ENCODE measurements at places on chromosomes 2 and 18.

DNA sequence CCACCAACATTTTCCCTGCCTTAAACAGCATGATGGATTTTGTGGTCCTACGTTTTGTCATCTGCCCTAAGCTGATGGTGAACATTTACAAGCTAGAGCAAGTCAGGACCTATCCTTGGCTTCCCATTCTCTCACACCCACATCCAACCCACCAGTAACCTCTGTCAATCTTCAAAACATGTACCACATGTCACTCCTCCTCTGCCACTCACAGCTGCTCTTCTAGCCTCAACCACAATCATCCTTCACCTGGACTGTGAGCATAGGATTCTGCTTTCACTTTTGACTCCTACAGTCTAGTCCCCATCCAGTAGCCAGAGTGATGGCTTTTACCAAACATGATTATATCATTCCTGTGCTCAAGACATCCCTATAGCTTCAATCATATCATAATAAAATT, 279.8 kb upstream of the DLGAP1 start:
- no peak for DNase-seq

DNA sequence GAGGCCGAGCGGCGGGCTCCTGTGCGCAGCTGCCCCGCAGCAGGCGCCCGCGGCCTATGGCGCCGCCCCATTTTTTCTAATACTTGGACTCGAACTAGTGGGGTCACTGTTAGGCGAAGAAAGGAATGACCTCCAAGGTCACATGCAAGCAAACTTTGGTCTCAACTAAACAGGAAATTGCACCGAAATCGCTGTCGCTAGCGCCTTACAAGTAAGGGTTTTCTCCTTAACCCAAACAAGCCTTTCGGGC, 339 bp downstream of the ACAA2 start:
- DNase-seq = peak; percentile 20

DNA sequence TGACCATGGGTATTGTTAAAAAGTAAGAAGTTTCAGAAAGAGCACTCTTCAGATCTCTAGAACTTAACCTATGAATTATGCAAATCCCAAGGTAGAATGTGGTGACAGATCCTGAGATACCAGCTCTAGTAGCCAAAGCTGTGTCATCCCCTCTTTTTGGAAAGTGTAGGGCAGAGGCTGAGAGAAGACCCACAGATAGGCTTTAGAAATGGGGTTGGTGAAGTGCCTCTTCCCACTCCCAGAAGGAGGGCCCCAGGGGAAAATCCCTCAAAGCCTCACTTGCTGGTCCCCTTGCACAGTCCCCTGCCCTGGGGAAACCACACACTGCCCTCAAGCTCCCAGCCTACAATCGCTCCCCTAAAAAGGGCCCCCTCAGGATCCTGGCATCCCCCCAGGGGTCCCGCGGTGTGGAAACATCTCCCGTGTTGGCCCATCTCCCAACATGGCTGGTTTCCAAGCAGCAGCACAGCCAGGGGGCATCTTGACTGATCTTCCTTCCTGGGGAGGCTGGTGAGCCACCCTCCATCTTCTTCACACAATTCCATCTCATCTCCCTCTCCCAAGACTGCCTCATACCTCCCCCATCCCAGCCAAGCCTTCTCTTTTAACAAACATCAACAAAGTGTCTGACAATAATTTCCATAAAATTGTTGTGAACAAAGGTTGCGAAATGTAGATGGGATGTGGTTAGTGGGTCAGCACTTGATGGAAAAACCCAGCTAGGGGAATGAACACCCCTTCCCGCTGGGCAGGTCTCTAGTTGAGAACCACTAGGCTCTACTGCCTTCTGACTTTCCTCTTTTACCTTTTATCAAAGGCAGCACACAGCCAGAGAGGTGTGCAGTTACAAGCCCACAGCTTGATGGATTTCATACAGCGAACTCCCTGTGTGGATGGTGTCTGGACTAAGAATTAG, 25.1 kb downstream of the MAL start:
- DNase-seq = no peak

GRCh38 chr18:43220691-43221090, 56.6 kb downstream of the SYT4 start:
- no peak for DNase-seq

DNA sequence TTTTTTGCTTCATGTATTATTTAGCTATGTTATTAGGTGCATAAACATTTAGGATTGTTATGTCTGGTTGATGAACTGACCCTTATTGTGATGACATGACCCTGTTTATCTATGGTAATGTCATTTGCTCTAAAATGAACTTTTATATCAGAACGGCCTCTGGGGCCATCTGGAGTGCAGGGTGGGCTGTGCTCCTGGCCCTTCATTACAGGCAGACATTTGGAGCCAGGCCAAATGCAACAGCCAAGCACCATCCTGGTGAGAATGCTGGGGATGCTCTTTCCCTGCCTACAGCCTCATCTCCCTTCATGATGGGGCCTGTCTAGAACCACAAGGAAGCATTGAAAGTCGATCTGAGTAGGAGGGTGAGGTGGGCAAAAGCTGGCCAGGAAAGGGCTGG, 38.0 kb downstream of the HJURP start:
- no peak for DNase-seq

- no peak for DNase-seq
Measured at GRCh38 chr2:16655905-16656642, 9.6 kb downstream of the CYRIA start.

DNA sequence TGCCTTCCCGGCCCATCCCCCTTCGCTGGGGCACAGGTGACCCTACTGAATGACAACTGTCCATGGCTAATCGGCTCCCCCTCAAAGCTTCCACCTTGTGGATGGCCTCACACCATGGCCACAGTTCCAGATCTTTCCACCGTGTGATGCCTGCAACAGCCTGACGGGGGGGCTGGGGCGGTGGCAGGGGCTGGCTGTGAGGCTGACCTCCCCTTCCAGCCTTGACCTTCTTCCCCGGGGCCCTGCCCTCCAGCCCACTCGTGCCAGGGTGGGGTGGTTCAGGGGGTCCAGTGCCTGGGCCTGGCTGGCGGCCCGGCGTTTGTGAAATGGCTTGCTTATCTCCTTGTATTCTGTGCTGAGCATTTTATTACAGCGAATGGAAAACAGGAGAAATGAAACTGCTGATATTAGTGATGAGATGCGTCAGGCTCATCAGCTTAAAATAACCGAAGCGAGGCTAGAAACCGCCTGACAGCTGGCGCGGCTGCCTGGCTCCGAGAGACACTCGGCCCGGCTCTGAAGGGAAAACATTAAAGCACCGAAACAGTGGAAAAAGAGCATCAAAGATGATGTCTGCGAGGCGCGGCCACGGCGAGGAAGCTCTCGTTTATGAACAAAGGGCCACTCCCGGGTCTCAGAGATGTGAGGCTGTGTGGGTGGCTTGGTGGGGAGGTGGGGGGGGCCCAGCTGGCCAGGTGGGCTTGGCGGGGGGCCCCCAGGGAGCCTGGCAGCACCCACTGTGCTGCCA, 916 bp upstream of the PDCD1 start:
- no peak for DNase-seq

GRCh38 chr2:237072067-237072931, 13.4 kb upstream of the COPS8 start:
- DNase-seq = no peak

DNA sequence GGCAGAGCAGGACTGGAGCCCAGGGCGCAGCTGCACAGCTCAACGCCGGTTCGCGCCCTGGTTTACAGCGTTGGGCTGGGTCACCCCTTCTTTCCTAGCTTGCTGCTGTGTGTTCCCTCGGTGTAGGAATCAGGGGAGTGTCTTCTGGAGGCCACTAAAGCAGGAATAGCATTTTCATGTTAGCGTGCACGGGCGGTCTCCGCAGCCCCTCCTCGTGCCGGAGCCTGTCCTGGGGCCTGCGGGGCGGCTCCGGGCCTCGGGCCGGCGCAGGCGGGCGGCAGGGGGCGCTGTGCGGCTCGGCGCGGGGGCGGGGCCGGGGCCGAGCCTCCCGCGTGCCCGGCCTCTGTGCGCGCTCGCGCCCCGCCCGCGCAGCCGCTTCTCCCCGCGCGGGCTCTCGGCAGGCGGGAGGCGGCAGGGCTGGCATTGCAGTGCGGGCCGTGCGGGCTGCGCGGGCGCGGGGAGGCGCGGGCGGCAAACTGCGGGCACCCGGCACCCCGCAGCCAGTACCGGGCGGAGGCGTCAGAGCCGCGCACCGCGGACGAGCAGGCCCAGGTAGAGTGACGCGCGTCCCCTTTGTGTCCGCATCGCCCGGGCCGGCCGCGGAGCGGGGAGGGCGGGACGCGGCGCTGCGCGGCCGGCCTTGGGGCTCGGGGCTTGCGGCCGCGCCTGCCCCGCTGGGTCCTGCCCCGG, at the start of gene RNF144A:
Gene RNF144A, plus strand, starts transcription at position 342 of the 690 bp plus-strand sequence. CDS start 79,515 bp downstream, outside the sequence.
- DNase-seq = no peak

- DNase-seq = no peak
Measured at GRCh38 chr2:25410370-25410769, 68.6 kb upstream of the DNMT3A start.

DNA sequence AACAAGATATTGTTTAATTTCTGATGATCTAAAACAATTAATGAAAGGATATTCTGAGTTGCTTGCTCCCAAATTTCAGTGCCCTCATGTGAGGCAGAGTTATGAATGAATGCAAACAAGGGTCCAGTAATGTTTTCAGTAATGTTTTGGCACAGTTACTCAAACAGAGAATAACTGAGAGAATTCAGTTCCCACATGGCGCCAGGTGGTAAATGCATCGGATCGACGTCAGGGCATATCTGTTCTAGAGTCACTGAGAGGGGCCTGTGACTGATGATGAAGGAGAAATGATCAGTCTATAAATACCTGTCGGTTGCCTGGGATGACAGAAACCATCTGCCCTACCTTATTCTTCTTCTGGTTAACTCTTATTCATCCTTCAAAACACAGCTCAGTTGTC, 81.4 kb downstream of the KCNS3 start:
- no peak for DNase-seq

- no peak for DNase-seq
Measured at GRCh38 chr18:46252759-46253158, 148.6 kb downstream of the HAUS1 start.

- DNase-seq = no peak
Measured at GRCh38 chr2:17543848-17544247, 3.4 kb downstream of the VSNL1 start.

- no peak for DNase-seq
Measured at GRCh38 chr2:47607005-47607679, 175.8 kb upstream of the MSH6 start.

GRCh38 chr2:197308996-197309690, 1.4 kb downstream of the ANKRD44 start:
- DNase-seq = no peak

DNA sequence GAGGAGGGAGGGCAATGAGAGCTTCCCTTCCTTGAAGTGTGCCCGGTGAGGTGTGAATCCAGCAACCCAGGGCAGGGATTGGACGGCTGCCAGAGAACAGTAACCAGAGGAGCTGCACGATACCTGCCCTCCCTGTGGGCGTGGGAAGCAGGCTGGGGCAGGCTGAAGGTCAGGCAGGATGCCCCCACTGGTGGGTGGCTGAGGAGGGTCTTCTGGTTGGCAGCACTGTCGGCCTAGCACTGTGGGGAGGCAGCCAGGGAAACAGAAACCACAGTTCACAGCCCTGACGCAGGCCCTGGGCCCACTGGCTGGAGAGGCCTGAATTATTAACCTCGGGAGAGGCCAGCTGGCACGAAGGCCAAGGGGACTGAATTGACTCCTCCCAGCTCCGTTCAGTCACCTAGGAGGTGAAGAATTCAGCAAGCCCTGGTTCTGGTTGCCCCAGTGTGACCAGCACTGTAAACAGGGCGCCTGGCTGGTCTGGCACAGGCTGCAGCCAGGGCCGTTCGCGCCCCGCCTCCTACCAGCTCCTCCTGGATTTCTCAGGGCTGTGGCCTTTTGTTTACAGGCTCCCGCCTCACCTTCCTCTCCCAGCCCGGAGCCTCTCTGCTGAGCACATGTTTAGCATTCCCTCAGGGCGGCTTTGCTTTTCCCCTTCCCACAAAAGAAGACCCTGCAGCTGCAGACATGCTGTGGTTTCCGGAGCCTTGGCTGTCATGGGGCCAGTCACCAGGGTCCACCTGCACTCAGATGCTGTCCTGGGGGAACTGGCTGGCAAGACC, 97.8 kb downstream of the B3GNT2 start:
- no peak for DNase-seq

DNA sequence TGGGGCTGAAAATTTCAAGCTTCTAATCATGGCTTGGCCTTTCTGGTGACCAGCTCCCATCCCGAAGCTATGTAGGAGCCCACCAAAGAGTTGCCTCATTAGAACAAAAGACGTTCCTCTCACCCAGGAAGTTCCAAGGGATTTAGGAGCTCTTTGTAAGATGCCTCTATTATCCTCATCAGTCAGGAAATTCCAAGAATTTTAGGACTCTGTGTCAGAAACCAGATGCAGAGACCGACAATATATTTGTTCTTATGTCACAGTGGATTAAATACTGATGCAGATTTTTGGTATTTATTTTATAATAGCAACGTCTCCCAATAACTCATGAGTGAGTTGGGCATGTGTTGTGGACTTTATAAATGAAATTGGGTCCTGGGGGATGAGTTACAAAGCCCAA, 91.8 kb upstream of the SKOR2 start:
- no peak for DNase-seq

- no peak for DNase-seq
Measured at GRCh38 chr18:28284132-28284531, 107.2 kb upstream of the CDH2 start.

DNA sequence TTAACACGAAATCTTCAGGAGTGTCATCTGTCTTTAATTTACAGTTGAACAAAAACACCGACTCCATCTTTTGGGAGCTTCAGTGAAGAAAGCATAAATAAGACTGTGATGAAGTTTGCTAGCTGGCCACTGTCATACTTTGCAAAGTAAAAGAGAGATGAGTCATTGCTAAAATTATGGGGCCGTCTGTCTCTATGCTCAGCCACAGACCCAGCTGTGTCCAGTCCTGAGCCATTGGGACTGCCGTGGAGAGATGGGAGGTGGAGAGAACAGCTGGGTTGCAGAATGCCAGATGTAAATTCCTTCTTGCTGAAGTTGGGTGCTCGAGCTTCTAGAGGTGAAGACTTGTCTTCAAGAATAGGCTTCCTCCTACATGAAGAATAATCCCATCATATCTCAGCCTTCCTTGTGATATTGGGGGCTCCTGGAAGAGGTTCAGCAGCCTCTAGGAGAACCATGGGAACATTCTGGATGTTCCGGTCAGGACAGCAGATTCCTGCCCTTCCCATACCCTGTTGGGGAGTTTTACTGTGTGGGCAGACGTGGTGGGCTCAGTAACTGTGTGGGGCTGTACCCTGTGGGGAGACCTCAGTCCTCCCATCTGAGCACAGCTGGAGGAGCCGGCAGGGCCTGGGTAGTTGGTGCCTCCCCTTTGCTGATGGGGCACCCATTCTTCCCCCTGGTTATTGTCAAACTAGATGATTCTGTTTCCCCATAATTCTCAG, 71.1 kb downstream of the LDLRAD4 start:
- no peak for DNase-seq

GRCh38 chr2:171084128-171084527, 76.6 kb downstream of the TLK1 start:
- DNase-seq = no peak

DNA sequence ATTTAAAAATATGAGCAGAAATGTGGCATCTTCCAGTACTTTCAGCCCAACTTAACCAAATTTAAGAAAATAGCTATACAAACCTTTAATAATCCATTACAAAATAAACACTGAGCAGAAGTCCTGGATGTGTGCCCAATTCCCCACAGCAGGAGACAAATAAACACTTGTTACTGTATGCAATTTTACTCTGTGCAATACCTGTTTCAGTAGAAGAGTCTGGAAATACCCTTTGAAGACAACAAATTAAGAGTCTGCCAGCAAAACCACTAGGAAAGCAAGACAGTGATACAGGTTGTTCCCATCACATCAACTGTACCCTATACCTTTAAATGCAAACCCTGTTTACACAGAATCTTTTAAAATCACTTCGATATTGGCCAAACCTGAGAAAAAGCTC, 41.4 kb upstream of the RNU4ATAC start:
- peak; percentile 83 for DNase-seq
